T-helper 2 cell (primary cell): ENCODE measurements at places on chromosomes 13 and 19.
A peak's percentile ranks its signal among the peaks of the same experiment; 100 is the strongest.

GRCh38 chr13:62280590-62280989 is 864.9 kb upstream of the PCDH20 start:
- no peak for DNase-seq

- DNase-seq, result no peak
Measured at GRCh38 chr19:2549701-2550191, 73.8 kb downstream of the GADD45B start.

- DNase-seq, result no peak
Measured at GRCh38 chr19:31583148-31583547, 233.9 kb upstream of the TSHZ3 start.

DNA sequence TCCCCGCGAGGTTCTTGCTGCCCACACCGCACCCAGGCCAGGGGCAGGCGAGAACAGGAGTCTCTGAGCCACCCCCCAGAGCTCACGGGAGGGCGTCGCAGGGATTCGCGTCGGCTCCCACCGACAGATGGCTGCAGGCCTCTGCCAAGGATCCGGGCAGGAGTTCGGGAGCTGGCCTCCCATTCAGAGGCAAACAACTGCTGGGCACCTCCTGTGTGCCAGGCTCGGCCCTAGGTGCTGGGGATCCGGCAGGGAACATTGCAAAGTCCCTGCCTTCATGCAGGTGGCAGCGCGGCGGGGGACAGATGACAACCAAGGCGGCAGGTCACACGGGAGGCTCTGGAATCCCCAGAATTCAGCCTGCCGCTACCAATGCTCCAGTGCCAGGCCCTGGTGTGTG is 25.3 kb downstream of the LRRC4B start:
- no peak for DNase-seq

DNA sequence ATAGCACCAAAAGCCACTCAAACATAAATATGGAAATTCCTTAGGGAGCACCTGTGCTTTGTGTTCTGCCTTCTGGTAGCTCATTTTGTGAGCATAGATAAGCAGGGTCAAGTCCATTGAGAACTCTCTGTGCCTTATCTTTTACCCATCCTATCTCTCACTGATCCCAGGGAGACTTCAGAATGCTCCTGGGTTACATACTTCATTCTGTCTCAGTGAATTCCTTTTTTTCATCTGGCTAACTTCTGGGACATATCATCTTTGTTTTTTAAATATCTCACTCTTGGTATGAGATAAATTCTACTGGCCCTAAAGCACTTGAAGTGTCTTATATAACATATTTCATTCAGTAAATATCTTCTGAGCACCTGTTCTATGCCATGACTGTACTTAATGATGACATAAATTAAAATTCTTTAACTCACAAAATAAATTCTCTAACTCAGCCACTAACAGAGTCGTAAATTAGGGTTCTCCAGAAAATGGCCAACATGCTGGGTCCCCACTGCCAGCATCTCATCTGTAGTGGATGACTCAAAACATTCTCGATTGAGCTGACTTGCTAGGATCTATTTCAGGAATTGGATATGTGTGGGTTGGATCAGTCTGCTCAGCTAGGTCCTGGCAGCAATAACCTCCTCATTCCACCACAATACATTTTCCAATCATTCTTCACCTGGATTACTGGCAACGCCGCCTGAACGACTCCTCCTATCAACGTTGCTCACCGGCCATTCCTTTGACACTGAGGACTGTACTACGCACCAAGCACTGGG is 170.2 kb downstream of the FOXO1 start:
- no peak for DNase-seq

DNA sequence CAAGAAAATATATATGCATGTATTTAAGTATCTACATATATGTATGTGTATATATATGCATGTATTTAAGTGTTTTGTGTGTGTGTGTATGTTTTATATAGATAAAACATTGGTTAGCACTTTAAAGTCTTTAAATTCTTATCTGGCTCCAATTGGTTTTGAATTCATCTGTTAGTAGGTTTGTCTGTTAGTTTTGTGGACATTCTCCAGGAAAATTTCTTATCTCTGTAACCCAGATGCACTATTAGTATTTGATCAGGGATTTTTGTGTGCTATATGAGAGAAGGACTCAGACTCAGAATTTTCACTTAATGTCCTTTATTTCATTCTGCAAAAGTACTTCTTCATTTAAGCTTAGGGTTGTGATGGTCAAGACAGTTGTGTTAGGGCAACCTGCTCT is 103.1 kb downstream of the ITGBL1 start:
- DNase-seq, result no peak

GRCh38 chr19:42198676-42199439 is 18.6 kb downstream of the DEDD2 start:
- DNase-seq, result peak; percentile 43

GRCh38 chr19:4375164-4376027 is 25.0 kb downstream of the SH3GL1 start:
- DNase-seq, result no peak

GRCh38 chr19:15123900-15124299 is 16.7 kb downstream of the SYDE1 start:
- no peak for DNase-seq

- DNase-seq, result no peak
Measured at GRCh38 chr19:27858981-27859581, 1353.9 kb downstream of the UQCRFS1 start.

- no peak for DNase-seq
Measured at GRCh38 chr13:52125547-52125946, 3.3 kb downstream of the NEK5 start.

- no peak for DNase-seq
Measured at GRCh38 chr19:56973713-56974555, 133.4 kb upstream of the PEG3 start.

DNA sequence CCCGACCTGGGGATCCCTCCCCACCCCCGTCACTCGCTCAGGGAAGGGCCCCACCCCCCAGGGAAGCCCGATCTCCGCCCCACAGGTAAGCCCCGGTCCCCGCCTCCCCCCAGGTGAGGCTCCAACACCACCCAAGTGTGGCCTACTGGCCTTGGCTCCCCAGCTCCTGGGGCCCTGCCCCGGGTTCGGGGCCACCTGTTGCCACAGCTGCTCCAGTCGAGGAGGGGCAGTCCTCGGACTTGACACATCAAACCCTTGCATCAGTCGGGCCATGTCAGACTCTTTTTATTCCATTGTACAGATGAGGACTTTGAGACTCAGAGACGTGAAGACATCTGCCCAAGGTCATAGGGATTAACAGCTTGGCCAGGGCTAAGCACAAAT is 512 bp downstream of the CC2D1A start:
- DNase-seq, result no peak

DNA sequence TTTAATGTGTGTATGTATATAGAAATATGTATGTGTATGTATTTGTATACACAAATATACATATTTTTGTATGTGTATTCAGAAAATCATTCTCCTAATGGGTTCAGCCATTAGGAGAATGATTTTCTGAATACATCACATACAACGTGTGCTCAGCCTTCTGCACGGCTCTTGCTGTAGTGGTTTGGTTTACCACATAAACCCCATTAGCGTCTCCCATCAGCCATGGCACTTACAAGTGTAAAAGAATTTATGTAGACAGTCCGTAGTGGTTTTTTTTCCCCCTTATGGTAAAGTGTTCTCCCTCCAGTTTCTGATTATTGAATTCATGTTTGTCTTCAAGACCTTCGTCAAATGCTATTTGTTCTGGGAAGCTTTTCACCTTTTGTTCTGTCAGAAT is 38.2 kb downstream of the ATP8A2 start:
- no peak for DNase-seq

DNA sequence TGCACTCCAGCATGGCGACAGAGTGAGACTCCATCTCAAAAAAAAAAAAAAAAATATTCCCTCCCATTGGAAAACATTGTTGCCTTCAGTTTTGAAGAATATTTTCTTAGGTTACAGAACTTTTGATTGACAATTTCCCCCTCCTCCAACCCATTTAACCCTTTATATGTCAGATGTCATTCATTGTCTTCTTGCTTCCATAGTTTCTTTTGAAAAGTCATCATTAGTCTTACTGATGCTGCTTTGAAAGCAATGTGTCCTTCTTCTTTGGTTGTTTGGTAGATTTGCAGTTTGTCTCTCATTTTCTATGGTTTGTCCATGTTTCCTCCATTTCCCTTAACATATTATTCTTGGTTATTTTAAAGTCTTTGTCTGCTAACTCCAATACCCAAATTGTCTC is 25.4 kb downstream of the ZNF558 start:
- DNase-seq, result no peak

- no peak for DNase-seq
Measured at GRCh38 chr13:74210693-74211393, 76.6 kb upstream of the KLF12 start.

DNA sequence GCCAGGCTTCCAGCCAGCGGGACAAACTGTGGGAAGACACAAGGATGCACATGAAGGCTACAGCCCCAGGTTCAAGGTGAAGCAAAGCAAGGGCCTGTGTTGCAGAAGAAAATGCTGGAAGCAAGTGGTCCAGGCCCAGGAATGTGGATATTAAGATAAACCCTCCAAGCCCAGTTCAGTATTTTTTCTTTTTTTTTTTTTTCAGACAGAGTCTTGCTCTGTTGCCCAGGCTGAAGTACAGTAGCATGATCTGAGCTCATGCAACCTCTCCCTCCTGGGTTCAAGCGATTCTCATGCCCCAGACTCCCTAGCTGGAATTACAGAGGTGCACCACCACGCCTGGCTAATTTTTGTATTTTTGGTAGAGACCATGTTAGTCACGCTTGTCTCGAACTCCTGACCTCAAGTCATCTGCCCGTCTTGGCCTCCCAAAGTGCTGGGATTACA is 4.4 kb downstream of the PRDX2 start:
- DNase-seq, result no peak

DNA sequence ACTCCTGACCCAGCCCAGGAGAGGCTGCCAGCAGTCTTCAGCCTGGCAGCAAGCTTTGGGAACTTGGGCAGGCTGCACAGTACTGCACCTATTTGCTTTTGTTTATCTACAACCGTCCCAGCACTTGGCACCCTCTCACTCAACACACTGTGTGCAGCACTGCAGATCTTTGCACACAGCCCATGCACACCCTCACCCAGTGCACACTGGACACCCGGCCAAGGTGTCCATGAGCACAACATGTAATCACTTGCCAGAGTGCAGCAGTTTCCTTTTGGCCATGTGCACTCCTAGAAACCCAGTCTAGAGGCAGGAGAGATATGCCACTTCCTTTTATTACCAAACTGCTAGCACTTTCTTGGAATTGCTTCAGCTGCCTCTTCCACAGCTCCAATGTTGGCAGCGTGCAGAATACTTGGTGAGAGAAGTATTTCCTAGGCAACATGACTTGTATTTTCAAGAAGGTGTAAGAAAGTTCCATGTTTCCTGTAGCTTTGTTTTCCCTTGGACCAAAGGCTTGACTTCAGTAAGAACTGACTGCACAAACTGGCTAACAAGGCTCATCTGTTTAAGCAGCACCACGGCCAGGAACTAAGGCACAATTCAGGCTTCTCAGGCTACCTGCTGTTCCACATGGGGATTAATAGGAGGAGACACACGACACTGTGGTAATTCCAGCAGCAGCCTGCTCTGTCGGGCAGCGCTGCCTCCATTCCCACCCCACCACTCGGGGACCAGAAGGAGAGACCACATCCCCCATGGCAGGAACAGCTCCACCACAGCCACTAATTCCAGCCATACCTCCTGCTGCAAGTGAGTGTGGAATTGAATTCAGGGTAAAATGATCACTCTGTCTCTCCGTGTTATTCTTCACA is 15.3 kb downstream of the ATP7B start:
- DNase-seq, result no peak

GRCh38 chr19:41918653-41919244 is 9.5 kb downstream of the ERFL start:
- no peak for DNase-seq

DNA sequence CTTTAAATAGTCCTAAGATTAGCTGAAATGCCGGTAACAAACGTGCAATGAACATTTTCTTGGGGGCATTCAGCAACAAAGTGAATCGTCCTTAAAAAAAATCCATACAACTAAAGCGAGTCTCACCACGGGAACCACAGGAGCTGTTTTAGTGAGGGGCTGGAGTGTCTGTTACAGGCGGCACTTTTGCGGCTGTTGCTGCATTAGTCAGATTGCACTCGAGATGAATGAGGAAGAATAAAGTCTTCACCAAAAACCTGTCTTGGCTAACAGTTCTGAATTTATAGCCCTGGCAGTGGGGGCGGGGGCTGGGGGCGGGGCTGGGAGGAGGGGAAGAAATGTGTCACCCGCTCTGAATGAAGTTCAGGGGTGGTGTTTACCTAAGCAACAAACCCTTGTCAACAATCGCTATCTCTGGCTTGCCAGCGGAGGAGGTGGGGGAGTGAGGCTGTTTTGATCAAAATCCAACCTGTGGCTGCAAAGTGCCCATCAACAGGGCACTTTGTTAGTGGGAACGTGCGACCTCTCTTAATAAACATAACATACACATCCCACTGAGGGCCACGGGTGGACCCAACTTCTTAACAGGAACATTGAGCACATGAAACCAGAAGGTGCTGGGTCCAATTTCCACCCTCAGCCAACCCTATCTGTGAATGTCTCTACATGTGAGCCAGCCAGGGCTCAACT is 44.5 kb downstream of the RFX2 start:
- no peak for DNase-seq

DNA sequence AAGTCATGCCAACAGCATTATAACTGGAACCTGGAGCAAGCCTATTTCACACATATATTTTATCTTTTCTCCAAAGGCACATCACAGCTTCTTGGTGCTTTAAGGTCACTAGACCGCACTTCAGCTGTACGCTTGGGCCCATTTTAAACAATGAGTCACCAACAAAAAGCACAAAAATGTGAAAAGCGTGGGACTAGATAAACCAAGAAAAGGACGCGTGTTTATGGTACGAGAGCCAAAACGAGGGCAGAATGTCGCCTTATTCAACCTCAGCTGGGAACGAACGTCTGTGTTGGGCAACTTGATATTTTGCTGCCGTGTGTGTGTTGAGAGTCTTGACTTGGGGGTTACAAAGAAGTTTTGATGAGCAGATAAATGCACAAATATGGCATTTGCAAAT is 9.2 kb upstream of the EHD2 start:
- no peak for DNase-seq

DNA sequence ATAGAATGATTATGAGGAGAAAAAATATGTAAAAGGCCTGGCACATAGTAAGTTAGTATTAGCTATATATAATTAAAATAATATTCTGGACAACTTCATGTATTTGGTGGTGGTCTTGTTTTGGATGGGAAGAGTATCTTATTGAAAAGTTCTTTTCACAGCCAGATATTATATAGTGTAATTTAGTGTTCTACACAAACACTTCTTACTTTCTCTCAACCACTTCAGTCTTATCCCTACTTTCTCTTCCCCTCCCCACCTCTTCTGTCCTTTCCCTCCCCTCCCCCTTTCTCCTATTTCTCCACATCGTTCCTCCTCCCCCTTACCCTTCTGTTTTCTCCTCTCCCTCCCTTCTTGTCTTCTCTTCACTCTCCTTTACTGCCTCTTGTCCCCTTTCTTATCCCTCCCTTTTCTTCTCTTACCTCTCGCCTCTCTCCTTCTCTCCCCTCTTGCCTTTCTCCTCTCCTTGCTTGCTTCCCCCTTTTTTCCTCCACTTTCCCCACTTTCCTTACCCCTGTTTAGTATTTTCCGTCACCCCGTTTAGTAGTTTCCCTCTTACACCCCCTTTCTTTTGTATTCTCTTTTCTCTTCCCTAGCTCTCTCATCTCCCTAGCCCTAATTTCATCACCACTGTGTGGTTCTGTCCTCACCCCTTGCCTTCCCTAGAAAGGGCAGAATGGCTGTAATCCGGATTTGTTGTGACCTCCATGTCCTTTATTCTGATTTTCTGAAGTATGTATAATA is 107.2 kb upstream of the MLNR start:
- DNase-seq, result no peak

- no peak for DNase-seq
Measured at GRCh38 chr13:108383667-108384066, 114.1 kb downstream of the TNFSF13B start.
